Stimulated activated CD4-positive, alpha-beta T cell treated with anti-CD3 and anti-CD28 coated beads, Interleukin-15, amount 100 ng/mL, for 1 hour (primary cell): ENCODE measurements at places on chromosomes 2 and 18.

- no peak for DNase-seq
Observed at GRCh38 chr2:128388499-128388941, 69.9 kb upstream of the HS6ST1 start.

DNA sequence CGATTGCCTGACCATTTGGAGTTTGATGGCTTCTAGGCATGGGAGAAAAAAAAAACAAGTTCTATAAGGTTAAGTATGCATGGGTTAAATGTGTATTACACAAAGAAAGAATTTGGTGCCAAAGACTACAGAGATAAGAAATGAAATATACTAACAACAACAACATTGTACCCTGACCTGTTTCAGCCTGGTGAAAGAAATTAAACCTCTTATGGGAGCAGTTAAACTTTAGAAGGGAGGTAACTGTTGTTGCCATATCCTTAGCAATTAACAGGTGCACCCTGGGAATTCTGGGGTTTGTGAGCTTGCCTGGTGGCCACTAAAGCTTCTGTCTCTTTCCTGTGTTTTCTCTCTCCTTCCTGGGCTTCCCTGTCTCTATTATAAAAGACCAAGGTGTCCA lies 6.5 kb upstream of the IFIH1 start:
- DNase-seq, result no peak

- no peak for DNase-seq
Observed at GRCh38 chr18:68928762-68929675, 131.1 kb downstream of the CCDC102B start.

DNA sequence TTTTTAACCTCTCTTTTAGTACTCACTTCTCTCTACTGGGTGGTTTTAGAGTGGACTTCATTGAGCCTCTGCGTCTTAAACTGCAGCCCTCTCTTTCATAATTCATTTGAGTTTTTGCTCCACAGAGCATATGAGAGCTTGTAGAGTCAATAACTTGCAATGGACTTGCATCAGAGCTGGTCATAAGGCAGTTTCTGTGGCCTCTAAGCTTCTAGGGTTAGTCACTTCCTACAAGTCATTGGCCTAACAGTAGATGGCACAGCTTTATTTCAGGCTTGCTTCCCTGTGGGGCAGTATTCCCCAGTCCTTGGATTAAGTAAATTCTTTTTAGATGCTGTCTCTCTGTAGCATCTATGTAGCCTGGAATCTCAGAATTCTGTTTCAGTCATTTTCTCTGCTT lies 1435.7 kb downstream of the LRP1B start:
- no peak for DNase-seq

DNA sequence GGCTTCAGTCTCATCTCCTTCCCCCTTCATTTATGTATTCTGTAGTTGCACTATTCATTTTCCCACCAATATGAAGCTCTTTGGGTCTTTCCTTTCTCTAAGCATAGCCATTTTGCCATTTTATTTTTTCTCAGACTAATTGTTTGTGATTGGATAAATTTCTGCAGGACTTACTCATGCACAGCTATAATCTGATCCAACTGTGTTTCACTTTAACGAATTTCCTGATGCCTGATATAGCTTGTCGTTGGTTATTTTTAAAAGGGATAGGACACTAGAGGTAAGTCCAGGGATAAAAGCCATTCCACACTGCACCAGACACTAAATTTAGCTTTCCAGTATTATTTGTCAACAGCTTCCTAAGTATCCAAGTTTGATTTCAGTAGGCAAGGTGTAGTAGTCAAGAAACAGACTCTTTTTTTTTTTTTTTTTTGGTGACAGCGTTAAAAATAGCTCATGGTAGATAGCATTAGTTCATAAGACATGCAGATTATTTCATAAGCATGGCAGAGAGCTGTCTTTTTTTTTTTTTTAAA lies 17.4 kb downstream of the ASB18 start:
- no peak for DNase-seq

DNA sequence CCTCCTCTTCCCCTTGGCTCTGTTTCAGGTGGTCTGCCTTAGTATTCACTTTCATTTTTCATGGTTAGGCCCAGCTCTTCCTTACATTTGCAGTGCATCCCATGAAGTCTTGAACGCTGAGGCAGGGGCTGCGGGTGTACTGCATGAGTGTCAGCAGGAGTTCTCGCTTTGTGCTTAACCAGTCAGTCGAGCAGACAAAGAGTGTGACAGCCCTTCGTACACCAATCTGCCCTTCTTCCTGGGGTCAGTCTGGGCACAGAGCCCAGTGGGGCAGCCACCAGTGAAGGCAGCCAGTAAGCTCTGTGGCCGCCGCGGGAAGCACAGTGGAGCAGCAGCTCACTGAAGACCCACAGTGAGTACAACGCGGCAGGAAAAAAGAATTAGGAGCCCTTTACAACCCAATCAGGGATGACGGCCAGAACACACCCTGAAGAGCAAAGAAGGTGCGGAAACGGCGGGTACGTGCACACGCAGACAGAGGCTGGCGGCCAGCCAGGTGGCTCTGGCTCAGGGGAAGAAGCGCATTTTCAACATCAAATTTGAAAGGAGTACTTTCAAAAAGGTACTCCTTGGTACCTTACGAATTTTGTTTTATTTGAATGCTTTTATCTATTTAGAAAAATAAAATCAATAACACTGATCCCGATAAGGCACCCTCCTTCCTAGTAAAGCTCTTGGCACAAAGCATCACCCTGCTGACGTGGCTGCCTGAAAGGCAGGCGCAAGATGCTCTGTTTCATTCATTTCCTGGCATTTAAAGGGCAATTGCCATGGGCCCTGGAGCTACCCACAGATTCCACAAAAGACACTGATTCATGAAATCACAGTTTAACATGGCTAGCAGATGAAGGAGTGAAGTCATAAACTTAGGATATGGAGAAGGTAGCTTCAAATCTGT lies 47.0 kb upstream of the SEMA4C start:
- no peak for DNase-seq

- DNase-seq, result no peak
Observed at GRCh38 chr2:54545702-54546450, 89.7 kb downstream of the SPTBN1 start.

DNA sequence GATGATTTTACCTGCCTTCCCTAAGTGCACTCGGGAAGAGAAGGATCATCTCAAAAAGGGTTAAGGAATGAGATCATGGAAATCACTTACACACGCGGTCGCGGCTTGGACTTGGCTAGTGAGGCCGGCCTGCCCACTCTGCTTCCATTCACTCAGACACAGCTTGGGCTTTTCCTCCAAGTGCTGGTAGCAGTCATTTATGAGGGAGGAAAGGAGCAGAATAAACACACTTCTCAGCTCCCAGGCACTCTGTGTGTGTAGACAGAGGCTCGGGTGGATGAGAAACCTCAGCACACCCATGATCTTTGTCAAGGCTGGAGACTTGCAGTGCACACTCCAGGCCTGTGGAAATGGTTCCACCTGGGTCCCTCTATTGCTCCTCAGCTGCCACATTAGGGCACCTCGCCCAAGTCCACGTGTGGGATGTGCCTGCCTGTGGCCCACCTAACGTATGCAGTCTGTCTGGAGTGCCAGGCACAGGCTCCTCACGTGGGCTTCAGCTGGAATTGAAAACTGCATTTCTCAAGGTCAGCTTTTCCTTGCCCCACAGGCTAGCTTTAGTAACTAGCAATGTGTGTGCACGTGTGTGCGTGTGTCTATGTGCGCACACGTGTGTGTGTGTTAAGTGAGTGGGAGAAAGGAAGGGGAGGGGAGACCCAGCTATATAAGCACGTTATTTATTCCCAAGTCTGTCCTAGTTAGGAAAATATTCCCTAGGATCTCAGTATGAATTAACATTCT lies 288.4 kb downstream of the SOX11 start:
- DNase-seq, result no peak

DNA sequence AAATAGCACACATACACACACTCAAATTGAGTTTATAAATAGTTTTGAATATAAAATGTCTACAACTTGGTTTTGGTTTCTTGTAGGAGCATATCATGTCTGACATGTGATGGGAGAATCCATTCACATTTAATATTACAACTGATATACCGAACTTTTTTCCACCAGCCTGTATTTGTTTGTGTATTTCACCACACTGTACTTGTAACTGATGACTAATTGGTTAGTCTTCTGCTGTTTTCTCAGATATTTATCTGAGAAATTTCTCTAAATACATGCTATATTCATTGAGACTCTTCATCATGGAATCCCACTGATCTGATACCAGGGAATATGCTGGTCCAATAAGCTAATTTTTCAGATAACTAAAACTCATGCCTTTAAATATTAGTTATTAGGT lies 56.3 kb upstream of the UBXN4 start:
- DNase-seq, result no peak

GRCh38 chr2:235979753-235980435 lies 188.3 kb downstream of the GBX2 start:
- no peak for DNase-seq

GRCh38 chr2:75494137-75494769 lies 66.5 kb downstream of the EVA1A start:
- DNase-seq, result no peak

GRCh38 chr2:168037778-168038177 lies 209.6 kb downstream of the STK39 start:
- no peak for DNase-seq

GRCh38 chr2:164947281-164947680 lies 8.0 kb downstream of the SLC38A11 start:
- DNase-seq, result no peak

DNA sequence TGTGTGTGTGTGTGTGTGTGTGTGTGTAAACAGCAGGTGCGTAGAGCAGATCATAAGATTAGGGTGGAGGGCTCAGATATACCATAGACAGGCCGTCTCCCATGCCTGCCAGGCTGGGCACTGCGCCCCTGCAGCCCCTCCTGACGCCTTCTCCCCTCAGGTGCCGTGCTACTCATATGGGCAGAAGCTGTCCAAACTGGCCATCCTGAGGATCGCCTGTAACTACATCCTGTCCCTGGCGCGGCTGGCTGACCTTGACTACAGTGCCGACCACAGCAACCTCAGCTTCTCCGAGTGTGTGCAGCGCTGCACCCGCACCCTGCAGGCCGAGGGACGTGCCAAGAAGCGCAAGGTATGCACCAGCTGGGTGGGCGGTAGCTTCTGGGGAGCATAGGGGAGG lies 10.0 kb downstream of the ATOH8 start:
- no peak for DNase-seq

DNA sequence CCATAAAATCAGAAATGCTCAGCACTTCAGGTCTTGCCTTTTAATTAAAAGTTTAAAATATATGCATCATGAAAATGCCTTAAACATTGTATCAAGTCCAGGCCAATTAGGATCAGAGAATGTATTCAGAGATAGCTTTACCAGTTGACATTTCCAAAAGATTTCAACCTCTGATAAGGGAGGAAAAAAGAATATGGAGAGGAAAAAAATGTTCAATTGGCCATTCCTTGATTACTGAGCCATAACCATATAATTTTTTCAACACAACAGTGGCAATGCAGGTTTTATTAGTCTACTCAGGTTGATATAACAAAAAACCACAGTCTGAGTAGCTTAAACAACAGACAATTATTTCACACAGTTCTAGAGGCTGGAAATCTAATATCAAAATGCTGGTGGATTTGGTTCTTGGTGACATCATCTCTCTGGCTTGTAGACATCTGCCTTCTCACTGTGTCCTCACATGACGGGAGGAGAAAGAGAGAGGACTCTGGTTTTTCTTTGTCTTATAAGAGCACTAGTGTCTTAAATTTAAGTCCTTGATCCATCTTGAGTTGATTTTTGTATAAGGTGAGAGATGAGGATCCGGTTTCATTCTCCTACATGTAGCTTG lies 111.9 kb downstream of the IRS1 start:
- DNase-seq, result no peak

DNA sequence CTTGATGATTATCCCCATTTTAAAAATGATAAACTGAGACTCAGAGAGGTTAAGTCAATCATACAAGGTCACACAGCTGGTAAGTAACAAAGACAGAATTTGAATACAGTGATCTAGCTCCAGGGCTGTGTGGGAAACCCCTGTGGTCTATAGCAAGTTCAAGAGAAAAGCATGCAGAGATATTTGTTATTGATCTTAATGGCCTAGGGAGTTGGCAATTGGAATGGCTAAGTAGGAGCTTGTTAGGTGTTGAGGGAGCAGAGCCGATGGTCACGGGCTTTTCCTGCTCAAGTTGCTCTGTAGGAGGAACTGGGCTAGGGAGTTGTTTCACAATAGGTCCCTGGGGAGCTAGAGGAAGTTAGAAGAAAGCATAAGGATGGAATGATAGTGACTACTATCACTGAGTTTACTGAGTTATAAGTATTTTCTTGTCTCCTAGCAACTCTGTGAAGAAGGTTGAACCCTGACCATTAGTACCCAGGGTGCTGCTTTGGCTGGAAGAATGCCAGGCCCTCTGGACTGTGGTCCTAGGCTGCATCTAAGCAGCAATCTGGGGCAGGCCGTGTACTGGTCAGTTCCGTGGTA lies 30.0 kb downstream of the RNF125 start:
- DNase-seq, result no peak

GRCh38 chr2:288758-289361 lies 969 bp upstream of the ALKAL2 start:
- no peak for DNase-seq

- no peak for DNase-seq
Observed at GRCh38 chr2:58700591-58700990, 459.5 kb upstream of the FANCL start.

DNA sequence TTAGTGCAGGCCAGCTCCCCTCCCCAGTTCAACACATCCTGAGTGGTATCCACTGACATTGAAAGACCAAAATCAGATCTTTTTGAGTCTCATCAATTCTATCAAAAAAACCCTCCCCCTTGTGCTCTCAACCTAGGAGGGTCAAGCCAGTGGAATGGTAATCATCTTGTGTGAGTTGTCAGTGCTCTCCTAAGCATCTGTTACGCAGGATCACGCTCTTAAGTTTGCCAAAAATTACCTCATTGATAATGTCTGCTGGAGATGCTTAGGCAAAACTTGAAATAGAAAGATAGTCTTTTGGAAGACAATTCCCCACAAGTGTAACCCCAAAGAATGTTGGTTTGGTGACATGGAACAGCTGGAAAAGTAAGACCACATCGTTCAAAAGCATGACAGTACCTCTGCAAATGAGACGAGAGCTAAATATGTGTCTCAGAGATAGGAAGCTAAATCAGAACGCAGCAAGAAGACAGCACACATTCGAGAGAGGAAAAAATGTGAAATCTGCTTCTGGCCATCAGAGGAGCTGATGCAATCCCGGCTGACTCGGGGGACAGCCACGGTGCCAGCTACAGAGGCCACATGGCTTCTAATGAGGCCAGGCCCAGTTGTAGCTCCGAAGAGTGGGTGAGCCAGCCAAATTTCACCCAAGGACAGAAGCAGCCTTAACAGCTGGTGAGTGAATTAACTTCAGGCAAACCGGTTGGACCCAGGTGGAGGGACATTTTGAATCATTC lies 753.9 kb downstream of the RNF144A start:
- no peak for DNase-seq
